Esophagus squamous epithelium (tissue), 5 donors: ENCODE measurements at places on chromosomes 7 and 10.

DNA sequence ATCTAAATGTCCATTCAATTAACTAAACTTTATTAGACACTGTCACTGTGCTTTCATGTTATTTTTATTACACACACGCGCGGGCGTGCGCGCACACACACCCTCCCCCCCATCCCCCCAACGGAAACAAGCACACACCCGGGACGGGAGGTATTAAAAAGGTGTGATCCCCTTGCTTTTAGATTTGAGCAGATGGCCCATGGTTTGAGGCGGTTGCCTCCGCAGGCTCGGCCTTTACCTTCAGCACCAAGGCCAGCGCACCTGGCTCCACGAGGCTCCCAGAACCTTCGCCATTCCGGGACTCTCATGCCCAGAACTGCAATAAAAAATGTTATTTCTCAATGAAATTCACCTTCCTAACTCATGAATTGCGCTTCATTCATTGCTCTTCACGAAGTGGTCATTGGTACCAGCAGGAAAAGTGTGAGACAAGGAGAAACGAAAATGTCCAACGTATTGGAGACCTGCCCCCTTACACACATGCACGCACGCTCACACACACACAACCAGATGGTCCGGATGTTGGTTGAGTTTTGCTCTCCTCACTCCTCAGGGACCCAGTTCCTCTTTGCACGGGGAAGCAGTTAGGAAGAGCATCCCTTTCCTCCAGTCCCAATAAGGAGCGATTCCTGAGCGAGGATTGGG lies 20.8 kb upstream of the PTF1A start:
- DNase-seq: no peak

DNA sequence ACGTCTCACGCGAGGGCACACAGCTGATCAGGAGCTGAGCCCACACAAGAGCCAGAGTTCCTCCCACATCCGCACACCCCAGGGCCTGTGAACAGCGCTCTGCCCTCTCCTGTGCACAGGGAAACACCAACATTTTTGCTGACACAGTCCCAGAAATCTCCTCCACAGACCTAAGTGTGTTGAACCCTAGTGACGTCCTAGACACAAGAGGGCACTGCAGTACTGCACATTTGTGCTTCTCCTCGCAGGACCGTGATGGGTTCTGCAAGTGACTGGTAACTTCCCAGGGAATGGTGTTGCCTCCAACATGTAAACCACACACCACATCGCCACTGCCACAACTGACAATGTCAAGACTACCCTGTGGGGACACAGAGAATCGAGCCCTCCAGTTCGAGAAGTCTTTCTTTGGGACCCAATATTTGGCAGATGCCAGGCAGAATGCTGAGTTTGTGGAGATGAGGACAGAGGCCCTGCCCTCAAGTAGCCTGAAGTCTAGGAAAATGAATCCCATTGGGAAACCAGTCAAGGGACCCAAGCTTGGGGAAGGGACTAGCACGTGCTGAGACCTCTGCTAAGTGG lies 170.3 kb downstream of the PAXIP1 start:
- no peak for DNase-seq

DNA sequence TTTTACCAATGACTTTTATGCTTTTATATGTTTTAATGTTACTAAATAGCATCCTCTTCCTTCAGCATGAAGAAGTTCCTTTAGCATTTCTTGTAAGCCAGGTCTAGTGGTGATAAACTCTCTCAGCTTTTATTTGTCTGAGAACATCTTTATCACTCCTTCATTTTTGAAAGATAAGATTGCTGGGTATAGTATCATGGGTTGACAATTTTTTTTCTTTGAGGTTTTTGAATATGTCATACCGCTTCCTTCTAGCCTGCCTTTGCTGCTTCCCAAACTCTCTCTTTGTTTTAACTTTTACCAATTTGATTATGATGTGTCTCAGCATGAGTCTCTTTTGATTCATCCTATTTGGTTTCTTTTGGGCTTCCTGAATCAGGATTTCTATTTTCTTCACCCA lies 108.2 kb upstream of the KAT6B start:
- no peak for DNase-seq

DNA sequence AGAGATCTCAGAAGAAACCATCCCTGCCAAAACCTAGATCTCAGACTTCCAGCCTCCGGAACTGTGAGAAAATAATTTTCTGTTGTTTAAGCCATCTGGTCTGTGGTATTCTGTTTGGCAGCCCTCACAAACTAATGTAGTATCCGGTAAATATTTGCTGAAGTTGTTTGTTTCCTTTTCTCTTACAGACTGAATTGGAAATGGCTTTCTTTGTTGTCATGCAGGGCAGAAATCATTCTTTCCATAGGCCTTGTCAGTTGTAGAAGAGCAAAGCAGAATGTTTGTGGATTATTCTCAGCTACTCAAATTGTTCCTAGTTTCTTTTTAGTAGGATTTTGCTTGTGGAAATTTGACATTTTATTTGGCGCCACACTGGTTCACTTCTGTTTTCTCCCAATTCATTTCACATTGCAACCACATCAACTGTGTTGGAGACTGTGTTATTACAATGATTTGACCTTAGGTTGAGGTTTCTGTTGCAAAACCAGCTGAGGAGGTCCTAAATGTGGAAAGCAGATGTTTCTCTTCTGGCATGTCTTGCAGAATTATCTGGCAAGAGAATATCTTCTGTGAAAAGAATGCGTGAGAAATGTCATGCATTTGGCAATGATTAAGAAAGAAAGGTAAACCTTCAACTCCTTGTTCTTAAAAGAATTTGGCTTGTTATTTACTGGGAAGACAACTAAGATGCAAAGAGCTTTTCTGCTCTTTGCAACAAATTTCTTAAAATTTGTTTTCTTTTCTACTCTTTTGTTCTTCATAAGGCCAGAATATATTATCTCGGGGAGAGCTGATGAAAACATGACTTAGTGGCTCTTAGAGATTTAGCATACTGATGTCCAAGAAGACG lies 25.8 kb downstream of the ACTA2 start:
- no peak for DNase-seq

DNA sequence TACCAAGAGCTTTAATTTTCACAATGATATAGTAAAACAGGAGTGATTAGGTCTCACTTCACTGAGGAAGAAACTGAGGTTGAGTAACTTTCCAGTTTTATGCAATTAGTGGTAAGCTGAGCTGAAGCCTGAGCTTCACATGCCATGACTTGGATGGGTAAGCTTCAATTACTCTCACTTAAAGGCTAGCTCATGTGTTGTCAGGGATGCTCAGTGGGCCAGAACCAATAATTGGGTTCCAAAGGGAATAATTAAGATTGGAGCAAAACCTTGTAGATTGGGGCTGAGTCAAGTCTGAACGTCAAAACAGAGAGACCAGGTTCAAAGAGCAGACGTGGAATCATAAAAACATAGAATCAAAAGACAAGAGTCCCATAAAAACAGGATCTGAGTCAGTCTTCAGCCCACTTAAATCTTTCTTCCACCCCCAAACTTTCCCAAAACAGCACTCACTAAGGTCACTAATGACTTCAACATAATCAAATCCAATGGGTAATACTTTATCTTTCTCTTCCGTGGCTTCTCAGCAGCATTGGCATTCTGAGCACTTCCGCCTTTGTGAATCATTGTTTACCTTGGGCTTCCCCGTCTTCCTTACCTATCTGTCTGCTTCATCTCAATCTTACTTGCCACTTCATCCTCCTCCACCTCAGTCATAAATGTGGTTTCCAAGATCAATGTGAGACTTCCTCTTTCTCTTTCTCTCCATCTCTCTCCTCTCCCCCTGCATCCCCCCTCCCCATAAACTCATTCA lies 23.0 kb upstream of the EGFR start:
- DNase-seq: no peak

DNA sequence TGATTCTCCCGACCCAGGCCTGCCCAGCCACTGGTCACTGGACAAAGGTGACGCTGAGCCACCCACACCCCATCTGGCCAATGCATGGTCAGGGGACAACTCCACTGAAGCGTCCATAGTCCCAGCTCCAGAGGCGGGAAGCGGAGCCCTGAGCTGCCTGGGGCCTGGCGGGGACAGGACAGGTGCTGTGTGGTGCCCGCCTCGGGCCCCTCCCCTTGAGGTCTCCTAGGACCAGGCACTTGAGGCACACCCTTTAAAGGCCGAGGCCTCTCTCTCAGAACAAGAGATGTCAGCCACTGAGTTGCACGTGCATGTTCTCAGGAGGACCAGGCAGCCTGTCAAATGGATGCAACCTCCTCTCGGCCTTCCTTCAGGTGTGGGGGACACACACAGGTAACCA lies 52.5 kb upstream of the PPP2R2D start:
- DNase-seq: no peak

DNA sequence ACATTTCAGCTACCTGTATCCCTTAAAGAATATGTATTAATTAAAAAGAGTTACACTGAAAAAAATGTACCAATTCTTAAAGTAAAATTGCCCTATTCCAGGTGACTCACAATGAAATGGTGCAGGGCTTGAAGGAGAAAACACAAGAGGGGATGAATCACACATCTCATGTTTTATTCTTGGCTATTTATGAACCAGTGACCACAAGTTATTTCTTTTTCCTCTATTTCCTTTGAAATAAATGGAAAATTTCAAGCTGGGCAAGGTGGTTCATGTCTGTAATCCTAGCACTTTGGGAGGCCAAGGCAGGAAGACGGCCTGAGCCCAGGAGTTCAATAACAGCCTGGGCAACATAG lies 106.8 kb downstream of the UBE2H start:
- no peak for DNase-seq

DNA sequence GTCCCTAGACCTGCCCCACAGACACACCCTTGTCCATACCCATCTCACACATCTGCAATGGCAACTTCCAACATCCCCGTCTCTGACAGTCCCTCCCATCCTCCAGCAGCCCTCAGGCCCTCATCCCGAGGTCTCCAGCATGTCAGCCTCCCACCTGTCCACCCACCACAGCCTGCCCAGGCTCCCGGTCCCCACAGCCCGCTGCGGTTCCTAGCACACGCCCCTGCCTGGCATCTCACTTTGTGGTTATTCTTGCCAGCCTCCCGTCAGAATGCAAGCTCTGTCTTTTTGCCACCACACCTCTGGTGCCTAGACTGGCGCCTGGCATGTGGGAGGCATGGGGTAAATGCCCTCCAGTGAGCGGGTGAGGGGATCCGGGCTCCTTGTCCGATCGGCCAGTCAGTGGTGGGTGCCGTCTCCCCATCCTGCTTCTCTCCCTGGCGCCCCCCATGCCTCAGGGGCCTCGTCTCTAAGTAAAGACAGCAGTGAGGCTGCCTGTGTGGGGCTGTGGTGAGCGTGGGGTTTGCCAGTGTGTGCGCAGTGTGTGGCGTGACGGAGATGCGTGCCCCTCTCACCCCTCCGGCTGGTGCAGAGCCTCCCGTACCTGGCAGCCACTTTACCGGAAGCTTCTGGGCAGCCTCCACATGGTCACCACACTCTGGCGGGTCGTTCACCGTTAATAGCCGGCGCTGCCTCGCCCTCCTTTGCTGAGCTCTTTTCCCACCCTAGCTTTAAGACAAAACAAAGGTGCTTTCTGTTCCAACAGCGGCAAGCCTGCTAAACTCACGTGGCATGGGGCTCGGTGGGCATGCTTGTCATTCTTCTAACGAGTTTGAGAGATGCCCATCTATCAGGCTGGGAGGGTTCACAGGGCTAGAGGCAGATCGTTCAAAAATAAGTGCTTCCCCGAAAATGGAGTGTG lies 28.5 kb upstream of the TTYH3 start:
- no peak for DNase-seq

GRCh38 chr7:111272092-111272491 lies 181.2 kb downstream of the LRRN3 start:
- no peak for DNase-seq

DNA sequence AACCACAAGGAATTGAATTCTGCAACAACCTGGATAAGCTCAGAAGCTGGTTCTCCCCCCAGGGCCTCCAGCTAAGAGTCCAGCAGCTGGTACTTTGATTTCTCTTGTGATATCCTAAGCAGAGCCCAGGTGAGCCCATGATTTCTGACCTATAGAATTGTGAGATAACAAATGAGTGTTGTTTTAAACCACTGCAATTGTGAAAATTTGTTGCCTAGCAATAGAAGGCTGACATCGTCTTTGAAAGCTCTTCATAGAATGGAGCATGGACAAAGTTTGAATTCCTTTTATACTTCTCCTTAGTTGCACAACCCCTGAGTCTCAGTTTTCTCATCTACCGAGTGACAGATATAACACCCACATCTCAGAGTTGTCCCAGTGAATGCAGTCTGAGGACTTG lies 129.9 kb downstream of the TEX36 start:
- DNase-seq: no peak

DNA sequence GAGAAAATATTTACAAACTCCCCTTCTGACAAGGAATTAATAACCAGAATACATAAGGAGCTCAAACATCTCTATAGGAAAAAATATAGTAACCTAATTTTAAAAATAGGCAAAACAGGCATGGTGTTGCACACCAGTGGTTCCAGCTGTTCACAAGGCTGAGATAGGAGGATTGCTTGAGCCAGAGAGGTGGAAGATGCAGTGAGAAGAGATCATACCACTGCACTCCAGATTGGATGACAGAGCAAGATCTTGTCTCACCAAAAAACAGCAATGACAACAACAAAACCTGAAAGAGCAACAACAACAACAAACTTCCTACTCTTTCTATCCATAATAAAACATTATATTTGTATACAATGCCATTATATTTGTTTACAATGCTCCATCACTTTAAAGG lies 304.4 kb upstream of the CNTNAP2 start:
- DNase-seq: no peak

DNA sequence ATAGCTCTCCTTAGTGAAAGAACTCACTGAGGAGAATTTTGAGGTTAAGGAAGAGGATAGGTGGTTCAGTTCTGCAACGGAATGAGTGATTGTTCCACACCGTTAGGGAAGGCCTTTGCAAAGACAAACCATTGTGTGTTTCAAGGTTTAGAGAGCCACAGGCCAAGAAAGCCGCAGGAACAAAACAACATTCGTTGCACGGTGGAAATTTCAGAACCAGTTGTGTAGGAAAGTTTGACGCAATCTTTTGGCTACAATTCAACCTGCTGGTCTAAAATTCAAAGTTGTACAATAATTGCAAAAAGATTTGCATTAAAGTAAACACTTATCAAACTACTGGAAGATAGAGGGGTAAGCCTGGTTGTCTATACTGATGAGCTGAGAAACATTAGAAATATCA lies 91.4 kb downstream of the FAM107B start:
- no peak for DNase-seq

- no peak for DNase-seq
Observed at GRCh38 chr7:150955519-150956394, 22.4 kb downstream of the KCNH2 start.

- no peak for DNase-seq
Observed at GRCh38 chr7:49398236-49398635, 375.2 kb upstream of the VWC2 start.

- no peak for DNase-seq
Observed at GRCh38 chr7:33849004-33849403, 56.3 kb upstream of the BMPER start.

- DNase-seq: no peak
Observed at GRCh38 chr7:5063698-5064097, 18.0 kb downstream of the RBAK start.
